Cardiac fibroblast (primary cell): ENCODE measurements at places on chromosomes 2 and 18.

- peak; percentile 91 for DNase-seq
Measured at GRCh38 chr18:3281456-3282400, 19.8 kb downstream of the MYL12B start.

DNA sequence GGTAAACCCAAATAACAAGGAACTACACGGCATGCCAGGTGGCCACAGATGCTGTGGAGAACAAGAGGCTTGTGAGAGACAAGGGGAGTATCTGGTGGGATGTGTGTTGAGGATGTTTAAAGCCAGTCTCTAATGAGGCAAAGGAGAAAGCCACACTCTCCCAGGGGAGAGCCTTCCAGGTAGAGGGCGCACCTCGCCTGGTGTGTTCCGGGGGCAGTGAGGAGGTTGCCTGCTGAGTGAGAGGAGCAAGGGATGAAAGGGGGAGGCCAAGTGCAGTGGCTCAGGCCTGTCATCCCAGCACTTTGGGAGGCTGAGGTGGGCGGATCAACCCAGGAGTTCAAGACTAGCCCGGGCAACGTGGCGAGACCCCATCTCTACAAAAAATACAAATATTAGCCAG lies 16.2 kb downstream of the SAG start:
- DNase-seq, result no peak

- no peak for DNase-seq
Measured at GRCh38 chr2:101112772-101113157, 38.4 kb downstream of the TBC1D8 start.

- no peak for DNase-seq
Measured at GRCh38 chr2:164182116-164182627, 439.1 kb downstream of the GRB14 start.

- peak; percentile 50 for DNase-seq
Measured at GRCh38 chr18:63757541-63757940, 17.7 kb upstream of the SERPINB7 start.

GRCh38 chr18:61132031-61132430 lies 201.2 kb upstream of the CDH20 start:
- no peak for DNase-seq

DNA sequence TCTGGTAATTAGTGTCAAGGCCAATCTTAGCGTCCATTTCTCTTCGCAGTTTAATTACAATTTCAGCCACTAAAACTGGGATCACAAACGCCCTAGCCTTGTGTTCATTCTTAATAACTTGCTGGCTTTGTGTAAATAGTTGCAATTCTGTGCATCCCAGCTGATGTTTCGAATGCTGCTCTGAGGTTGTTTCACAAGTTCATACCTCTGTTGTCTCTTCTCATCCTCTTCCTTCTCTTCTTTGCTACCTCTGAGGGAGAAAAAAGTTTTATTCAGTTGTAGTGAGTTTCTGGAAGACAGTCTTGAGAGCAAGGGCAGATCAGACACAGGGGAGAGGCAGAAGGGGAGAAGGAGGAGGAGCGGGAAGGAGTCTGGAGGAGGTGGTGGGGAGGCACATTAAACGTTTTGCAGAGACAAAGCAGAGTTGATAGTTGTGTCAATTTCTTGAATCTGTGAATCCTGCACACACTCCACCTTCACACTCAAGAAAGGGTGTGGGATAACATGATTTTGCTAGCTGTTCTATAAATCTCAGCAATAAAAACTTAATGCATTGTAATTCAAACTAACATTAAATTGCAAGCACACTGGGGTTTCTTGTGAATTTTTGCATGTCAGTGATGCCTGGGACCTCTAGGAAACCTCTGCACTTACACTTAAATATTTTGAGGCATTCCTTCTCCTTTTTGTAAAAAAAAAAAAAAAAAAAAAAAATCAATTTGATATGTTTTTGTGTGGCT lies 6.8 kb downstream of the MEIS1 start:
- no peak for DNase-seq

GRCh38 chr2:123917241-123917640 lies 107.8 kb upstream of the CNTNAP5 start:
- DNase-seq, result no peak

DNA sequence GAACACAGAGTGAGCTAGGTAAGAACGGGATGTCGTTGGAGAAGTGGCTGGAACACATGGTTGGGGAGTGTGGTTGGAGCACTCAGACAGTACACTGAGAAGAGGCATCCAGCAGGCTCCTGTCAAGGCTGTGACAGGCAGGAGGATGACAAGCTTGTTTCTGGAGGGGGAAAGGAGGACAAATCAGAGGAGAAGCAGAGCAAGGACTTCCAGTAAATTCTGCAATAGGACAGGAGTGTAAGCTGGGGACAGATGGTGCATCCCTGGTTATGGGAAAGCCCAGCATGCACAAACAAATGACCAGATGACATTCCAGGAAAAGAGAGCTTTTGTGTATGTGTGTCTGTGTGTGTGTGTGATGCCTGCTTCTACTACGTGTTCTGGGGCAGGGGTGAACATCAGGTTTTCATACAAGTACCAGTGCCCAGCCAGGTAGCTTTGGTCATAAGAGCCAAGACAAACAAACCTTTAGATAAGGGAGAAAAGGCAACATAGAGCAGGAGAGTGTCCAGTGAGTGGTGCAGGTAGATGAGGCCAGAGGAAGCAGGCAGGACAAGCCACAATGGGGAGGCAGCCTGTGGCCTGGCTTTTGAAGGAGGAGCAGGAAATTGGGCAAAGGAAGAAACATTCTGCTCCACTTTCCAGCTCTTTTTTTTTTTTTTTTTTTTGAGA lies 32.1 kb upstream of the MAPK4 start:
- DNase-seq, result no peak
